RWPE2 (cell line): ENCODE measurements at places on chromosomes 12 and 14.
A peak's percentile ranks its signal among the peaks of the same experiment; 100 is the strongest.

- no peak for DNase-seq
- no peaks in the 10 kb centered on the region for H3K27me3 ChIP-seq
- no peak overlapping the region for H3K4me3 ChIP-seq
- no peaks in the 10 kb centered on the region for H3K4me1 ChIP-seq
- no peaks in the 10 kb centered on the region for H3K36me3 ChIP-seq
- no peak overlapping the region for H3K27ac ChIP-seq
Observed at GRCh38 chr12:91023326-91024004, 18.7 kb upstream of the EPYC start.

- H3K27me3 ChIP-seq = no peaks in the 10 kb centered on the region
- H3K4me3 ChIP-seq = no peak overlapping the region
- no peak overlapping the region for H3K27ac ChIP-seq
- no peak for DNase-seq
- no peaks in the 10 kb centered on the region for H3K36me3 ChIP-seq
Observed at GRCh38 chr12:29796823-29797263, 13.1 kb upstream of the TMTC1 start.

DNA sequence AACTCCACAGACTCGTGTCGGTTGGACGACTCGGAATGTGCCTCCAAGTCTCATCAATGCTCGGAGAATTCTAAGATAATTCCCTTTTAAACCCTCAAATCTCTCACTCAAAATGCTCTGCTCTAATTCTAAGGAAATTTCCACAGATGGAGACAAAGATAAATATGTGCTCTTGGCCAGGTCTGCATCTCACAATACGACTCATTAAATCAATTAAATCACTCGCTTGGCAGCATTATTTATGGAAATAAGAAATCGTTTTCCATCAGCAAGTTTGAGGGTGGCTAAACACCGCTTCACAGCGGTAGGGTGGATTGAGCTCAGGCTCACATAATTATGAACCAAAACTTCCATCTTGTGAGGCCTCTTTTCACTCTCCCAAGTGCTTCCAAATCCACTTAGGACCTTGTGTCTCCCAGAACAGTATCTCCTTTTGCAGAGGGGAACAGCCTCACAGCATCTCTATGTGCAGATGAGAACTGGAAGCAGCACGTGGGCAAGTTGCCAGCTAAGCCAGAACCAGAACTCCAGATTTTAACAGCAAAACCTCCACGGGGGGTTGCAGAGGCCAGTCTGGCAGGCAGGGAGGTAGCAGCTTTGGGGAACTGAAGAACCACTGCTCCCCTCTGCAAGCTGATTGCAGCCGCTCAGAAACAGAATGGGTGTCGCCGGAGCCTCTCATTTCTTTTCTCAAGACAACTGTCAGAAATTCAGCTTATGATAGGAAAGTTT, 43.8 kb downstream of the RIMBP2 start:
- no peak overlapping the region for H3K4me3 ChIP-seq
- no peaks in the 10 kb centered on the region for H3K36me3 ChIP-seq
- no peaks in the 10 kb centered on the region for H3K4me1 ChIP-seq
- no peaks in the 10 kb centered on the region for H3K27me3 ChIP-seq
- H3K27ac ChIP-seq = no peak overlapping the region

GRCh38 chr14:48876806-48877340, 709.3 kb downstream of the RPS29 start:
- no peak overlapping the region for H3K4me3 ChIP-seq
- DNase-seq = no peak
- H3K36me3 ChIP-seq = no peaks in the 10 kb centered on the region

DNA sequence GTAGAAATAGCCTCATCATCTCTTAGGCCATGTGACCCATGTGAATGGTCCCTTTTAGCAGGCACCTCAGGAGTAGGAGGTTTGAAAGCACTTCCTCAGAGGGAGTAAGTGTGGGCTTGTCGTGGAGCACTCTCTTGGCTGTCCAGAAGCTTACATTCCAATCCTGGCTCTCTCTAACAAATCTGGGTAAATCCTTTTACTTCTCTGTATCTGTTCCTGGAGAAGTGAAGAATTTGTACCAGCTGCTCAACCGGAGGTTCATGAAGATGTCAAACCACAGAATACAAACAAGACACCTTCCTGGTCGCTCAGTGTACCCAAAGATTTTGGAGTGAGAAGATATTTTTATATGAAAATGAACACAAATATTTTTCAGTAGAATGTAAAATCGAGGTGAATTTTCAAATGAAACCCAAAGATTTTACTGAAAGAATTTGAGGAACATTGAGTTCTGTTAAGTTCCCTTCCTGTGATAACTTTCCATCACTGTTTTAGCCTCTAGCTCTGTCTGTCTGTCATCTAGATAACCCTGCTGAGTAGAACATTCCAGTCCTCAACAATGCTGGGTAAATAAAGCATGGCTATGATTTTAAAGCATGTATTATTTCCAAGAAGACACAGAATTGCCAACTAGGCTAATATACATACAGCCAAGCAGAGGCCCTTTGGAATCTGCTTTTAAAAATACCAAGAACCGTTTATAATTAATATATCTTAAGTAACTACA, 263.9 kb upstream of the RGS6 start:
- H3K27me3 ChIP-seq = no peaks in the 10 kb centered on the region
- H3K27ac ChIP-seq = no peak overlapping the region
- H3K4me3 ChIP-seq = no peak overlapping the region
- H3K4me1 ChIP-seq = no peaks in the 10 kb centered on the region

GRCh38 chr14:105472486-105472991, 2.1 kb upstream of the CRIP2 start:
- no peak for DNase-seq
- H3K27me3 ChIP-seq = no peaks in the 10 kb centered on the region
- H3K36me3 ChIP-seq = peaks cover 21% of the 10 kb centered on the region
- peak overlapping the region; percentile 89 for H3K27ac ChIP-seq

DNA sequence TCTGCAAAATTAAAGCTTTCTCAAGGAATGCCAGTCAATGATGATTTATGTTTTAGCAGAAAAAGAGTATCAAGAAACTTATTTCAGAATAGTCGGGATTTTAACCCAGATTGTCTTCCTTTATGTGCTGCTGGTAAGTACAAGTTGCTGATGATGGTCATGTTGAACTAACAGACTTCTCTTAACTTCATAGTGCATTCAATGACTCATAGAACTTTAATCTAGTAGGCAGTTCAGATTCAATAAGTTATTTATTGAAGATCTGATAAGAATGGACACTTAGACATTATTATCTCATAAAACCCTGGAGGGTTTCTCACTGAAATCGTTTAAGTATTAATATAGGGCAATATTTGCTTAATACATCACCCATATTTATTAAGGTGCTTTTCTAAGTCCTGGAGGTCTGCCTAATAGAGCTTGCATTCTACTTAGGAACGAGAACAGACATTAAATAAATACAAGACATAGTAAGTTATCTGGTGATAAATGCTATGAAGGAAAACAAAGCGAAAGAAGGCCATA, 33.8 kb downstream of the TOGARAM1 start:
- no peak for DNase-seq
- no peaks in the 10 kb centered on the region for H3K4me1 ChIP-seq
- no peaks in the 10 kb centered on the region for H3K27me3 ChIP-seq
- H3K4me3 ChIP-seq = no peak overlapping the region
- H3K36me3 ChIP-seq = peaks cover 19% of the 10 kb centered on the region
- H3K27ac ChIP-seq = no peak overlapping the region

DNA sequence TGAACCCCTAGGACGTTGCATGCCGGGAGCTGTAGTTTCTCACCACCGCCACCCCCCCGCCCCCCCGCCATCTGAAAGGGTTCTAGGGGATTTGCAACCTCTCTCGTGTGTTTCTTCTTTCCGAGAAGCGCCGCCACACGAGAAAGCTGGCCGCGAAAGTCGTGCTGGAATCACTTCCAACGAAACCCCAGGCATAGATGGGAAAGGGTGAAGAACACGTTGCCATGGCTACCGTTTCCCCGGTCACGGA, 501 bp upstream of the HSP90B1 start:
- no peaks in the 10 kb centered on the region for H3K27me3 ChIP-seq
- DNase-seq = no peak
- H3K4me1 ChIP-seq = peaks cover 31% of the 10 kb centered on the region
- H3K27ac ChIP-seq = peak overlapping the region; percentile 58
- peak overlapping the region; percentile 51 for H3K4me3 ChIP-seq

DNA sequence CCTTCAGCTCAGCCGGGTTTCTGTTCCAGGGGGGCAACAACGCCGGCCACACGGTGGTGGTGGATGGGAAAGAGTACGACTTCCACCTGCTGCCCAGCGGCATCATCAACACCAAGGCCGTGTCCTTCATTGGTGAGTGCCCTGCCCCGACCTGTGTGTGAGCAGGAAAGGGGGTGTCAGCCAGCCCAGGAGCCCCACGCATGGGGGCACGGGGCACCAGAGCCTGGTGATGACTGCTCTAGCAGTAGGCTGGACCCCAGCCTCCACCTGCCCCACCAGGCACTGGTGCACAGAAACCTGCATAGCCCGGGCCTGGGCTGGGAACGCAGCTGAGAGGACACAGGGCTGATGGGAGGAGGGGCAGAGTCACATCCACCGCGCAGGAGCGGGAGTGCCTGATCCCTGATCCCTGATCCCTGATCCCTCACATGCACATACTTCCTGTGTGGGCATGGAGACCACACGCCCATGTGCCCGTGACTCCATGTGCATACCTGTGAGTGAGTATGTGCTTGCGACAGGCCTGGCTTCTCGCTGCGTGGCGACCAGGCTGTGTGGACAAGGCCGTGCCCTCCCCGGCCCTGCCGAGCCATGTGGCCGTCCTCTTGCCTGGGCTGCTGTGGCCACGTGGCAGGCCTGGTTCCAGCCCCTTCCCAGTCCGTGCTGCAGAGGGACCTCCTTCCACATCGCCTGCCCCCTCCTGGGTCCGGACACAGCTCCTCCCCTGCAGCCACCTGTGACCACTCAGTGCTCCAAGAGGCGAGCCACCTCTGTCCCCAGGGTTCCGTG, 11.2 kb downstream of the ADSS1 start:
- H3K27ac ChIP-seq = peak overlapping the region; percentile 87
- no peak overlapping the region for H3K4me3 ChIP-seq
- no peaks in the 10 kb centered on the region for H3K27me3 ChIP-seq
- H3K4me1 ChIP-seq = peaks cover 41% of the 10 kb centered on the region
- DNase-seq = no peak

GRCh38 chr12:53675701-53676607, at the start of gene ATP5MC2:
Gene ATP5MC2 (minus strand): TSS chr12:53676083. CDS start chr12:53672614, 3,469 bp downstream.
- H3K4me1 ChIP-seq = peaks cover 13% of the 10 kb centered on the region
- DNase-seq = peak; percentile 96
- H3K27me3 ChIP-seq = no peaks in the 10 kb centered on the region
- H3K27ac ChIP-seq = peak within 1 kb of the TSS; percentile 63
- H3K36me3 ChIP-seq = peaks cover 41% of the 10 kb centered on the region
- peak within 1 kb of the TSS; percentile 51 for H3K4me3 ChIP-seq

- DNase-seq = no peak
- H3K4me3 ChIP-seq = no peak overlapping the region
- H3K4me1 ChIP-seq = no peaks in the 10 kb centered on the region
- no peaks in the 10 kb centered on the region for H3K36me3 ChIP-seq
Observed at GRCh38 chr12:63308671-63309070, 157.7 kb upstream of the AVPR1A start.

DNA sequence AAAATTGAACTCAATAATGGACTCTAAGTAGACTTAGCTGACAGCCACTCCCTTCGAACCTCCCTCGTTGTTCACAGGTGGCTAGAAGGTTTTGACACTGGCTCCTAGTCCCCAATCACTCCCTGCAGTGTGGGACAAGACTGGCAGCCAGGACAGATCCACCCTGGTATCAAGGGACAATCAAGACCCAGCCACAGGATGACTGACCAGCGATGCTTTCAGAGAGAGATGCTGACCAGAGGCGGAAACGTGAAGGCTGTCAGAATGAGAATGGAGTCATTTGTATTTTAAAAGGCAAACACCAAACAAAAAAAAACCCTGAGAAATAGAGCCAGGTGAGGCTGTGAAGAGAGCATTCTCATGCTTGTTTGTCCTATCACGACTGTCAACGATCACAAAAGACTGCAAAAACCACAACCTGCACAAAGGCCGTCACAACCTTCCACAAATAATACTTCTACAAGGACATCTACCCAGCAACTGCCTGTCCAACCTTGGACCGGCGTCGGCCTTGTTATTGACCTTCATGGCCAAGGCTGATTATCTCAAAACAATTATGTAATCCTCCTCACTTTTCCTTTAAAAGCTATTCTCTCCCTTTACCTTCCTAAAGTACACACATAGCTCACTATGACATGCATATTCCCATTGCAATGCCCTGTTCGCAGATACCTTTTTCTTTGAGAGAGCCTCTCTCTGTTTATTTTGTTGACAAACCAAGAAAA, 13.2 kb downstream of the EIF5 start:
- no peak overlapping the region for H3K4me3 ChIP-seq
- H3K27me3 ChIP-seq = no peaks in the 10 kb centered on the region
- no peak overlapping the region for H3K27ac ChIP-seq
- peaks cover 6% of the 10 kb centered on the region for H3K4me1 ChIP-seq
- DNase-seq = no peak

GRCh38 chr14:91108941-91109611, 4.8 kb upstream of the DGLUCY start:
- no peak overlapping the region for H3K4me3 ChIP-seq
- H3K36me3 ChIP-seq = no peaks in the 10 kb centered on the region
- H3K4me1 ChIP-seq = peaks cover 4% of the 10 kb centered on the region
- no peak overlapping the region for H3K27ac ChIP-seq

DNA sequence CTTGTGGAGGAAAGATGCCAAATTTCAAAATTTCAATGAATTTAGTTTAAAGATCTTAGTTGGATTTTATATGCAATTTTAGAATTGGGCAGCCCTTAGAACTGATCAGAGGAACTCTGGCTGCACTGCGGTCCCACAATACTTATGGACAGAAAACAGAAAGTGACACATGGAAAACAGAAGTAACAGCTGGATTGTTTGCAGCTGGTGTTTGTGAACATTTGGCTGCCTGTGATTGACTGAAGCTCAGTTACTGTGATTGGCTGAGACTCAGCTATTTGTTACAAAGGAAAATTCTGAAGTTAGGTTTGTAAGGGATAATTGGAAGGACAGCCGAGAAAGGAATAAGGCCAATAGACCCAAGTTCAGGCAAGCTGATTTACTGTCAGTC, 10.0 kb upstream of the KRT86 start:
- no peak overlapping the region for H3K27ac ChIP-seq
- DNase-seq = peak; percentile 2
- no peaks in the 10 kb centered on the region for H3K27me3 ChIP-seq
- no peak overlapping the region for H3K4me3 ChIP-seq
- H3K36me3 ChIP-seq = no peaks in the 10 kb centered on the region

GRCh38 chr14:34059925-34060650, 109.2 kb upstream of the EGLN3 start:
- H3K27ac ChIP-seq = peak overlapping the region; percentile 59
- H3K36me3 ChIP-seq = no peaks in the 10 kb centered on the region
- H3K27me3 ChIP-seq = no peaks in the 10 kb centered on the region

DNA sequence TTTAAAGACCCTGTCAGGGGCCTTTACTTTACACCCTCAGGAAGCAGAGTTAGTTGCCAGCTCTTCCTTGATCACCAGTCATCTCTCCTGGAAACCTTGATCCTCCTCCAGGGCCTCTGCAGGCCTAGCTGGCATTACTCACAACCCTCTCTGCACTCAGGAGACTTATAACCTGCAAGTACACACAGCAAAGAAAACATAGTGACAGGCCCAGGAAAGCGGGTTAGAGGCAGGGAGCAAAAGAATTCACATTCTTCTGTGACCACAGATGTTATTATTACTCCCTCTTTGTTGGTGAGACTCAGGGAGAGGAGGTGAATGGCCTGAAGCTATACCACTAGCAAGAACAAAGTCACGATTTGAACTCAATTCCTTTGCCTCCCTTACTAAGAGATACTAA, 87.4 kb downstream of the OR11H12 start:
- H3K27ac ChIP-seq = no peak overlapping the region
- no peaks in the 10 kb centered on the region for H3K36me3 ChIP-seq
- H3K27me3 ChIP-seq = peaks cover 12% of the 10 kb centered on the region
- no peak overlapping the region for H3K4me3 ChIP-seq

GRCh38 chr14:102749393-102750305, 27.6 kb upstream of the TRAF3 start:
- H3K36me3 ChIP-seq = peaks cover 7% of the 10 kb centered on the region; the same call in 1 of the 2 replicates
- DNase-seq = no peak
- H3K4me1 ChIP-seq = no peaks in the 10 kb centered on the region
- H3K27ac ChIP-seq = no peak overlapping the region
- no peak overlapping the region for H3K4me3 ChIP-seq
